ENCODE measurements at places on chromosomes 11 and 22.
A peak's percentile ranks its signal among the peaks of the same experiment; 100 is the strongest.

GRCh38 chr22:24011735-24012068 is 598 bp downstream of the CABIN1 start:
- no peak for DNase-seq

DNA sequence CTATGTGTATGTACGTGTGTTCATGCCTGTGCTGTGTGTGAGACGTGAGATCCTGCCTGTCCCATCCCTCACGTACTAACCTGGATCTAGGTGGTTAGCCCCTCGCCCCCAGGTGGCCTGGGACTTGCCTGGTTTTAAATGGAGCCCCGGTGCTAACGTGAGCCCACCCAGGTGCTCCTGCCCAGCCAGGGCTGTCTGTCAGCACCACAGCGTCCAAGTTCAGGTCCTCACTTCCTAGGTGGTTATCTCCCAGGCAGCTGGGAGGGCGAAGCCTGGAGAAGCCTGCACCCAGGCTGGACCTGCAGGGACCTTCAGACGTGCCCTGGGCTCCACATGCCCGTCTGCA is 86.0 kb downstream of the KCNQ1 start:
- DNase-seq = no peak

GRCh38 chr11:5684646-5685362 is at the start of gene TRIM5:
TRIM5 (minus strand) TSS chr11:5685074; CDS start chr11:5680177, 4,897 bp downstream.
- peak; percentile 91 for DNase-seq

DNA sequence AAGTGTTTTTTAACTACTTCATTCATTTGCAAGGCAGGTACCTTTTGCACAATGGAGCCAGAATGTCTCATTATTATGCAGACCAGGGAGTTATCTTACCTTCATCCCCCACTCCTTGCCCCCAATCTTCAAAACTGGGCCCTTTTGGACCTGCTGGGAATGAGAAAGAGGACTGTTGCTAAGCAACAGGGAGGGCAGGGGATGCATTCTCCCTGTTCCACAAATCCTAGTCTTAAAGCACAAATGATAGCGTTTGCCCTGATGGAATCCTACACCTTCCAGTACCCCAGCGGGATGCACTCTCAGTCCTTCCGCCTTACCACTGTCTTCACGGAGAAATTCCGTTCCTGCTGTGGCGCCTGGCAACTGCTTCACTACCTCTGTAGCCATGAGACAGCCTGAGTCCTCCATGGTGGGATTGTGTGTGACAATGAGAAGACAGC is 4.1 kb upstream of the KCNJ1 start:
- DNase-seq = no peak

DNA sequence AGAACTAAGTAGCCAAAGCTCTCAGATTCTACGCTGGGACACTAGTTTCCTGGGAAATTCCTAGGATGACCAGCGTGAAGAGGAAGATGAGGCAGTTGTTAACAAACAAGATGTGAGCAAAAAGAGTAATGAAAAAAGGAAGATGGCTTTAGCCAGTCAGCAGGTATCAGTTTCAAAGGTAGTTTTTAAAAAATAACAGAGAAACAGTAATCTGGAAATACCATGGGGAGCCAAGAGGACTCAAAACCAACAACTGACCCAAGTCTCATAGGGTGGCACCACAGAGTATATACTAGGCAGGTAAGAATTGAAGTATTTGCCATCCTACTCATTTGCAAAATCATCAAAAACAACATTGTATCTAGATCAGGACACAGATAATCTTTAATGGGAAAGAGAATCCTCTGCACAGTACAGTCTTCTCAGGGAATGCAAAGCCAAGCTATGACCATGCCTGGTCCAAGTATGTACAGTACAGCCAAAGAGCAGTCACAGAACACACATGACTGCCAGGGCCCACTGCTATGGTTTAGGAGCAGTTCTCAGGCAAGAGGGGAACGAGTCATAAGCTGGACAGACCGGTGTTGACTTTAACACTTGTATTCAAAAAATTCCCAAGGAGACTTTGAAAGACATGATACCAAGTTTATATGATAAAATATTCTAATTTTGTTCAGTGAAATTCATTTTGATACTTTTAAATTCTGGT is 20.6 kb downstream of the MSANTD4 start:
- DNase-seq = no peak

- DNase-seq = no peak
These were observed 18.1 kb upstream of the BDNF start for GRCh38 chr11:27718346-27718862.

GRCh38 chr22:26631282-26631681 is 9.5 kb downstream of the CRYBA4 start:
- DNase-seq = no peak

DNA sequence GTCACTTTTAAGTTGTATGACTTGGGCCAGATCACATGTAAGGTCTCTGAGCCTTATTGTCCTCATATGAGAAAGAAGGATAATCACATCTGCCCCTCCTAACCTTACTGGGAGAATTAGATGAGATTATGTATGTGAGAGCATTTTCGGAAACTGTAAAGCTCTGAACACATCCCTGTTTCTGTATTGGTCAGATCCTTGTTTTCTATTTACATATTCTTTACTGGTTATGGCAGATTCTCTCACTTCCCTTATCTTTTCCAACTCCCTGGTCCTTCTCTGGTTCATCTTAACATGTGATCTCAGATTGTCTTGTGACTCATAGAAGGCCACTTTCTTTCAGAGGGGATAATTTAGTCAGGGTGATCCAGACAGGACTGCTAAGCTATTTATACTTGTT is 41.8 kb downstream of the CCDC81 start:
- no peak for DNase-seq

GRCh38 chr11:67022341-67022933 is 497 bp upstream of the SYT12 start:
- DNase-seq = no peak

- no peak for DNase-seq
These were observed 22.7 kb downstream of the LRFN4 start for GRCh38 chr11:66879583-66879982.

DNA sequence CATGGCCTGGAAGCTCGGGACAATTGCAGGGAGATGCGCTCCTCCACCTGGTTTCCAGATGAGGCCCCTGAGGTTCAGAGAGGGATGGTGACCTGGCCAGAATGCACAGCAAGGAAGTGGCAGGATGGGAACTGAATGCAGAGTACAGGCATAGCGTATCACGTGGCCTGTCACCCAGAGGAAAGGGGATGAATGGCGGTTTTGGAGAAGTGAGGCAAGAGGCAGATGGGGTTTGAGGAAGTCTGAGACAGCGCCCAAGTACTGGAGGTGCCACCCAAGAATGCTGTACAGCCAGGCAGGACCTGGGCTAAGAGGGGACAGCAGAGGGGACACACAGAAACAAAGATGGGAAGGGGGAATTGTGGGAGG is 4.9 kb downstream of the RAB3IL1 start:
- peak; percentile 83 for DNase-seq

DNA sequence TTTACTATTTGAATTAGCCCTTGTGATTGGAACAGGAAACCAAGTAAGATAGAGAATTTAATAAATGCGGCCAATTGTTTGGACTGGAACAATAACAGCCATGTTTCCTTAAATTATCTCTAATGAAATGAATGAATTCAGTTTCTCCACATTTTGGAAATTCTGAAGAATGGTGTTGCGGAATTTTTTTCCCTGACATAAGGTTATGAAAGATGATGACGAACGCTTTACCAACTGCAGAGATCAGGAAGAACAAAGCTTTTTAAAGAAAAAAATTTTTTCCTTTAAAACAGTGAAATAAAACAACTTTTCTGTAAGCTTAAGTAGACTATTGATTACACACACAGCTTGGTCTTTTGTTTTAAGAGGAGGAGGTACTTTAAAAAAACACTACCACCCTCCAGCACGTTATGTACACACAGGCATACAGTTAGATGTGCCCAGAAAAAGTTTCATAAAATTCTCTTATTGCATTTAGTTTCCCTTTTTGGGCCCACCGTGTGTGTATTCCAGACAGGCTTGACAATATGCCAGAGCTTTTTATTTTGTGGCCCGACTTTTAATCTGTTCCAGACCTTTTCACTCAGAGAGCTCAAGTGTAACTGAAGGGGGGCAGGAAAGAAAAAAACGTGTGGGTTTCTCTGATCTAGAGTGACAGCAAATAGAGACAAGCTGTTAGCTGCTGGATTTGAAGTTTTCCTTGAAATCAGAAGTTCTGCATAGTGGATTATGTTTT is 77.3 kb downstream of the YAP1 start:
- DNase-seq = no peak

GRCh38 chr11:103086461-103086860 is 5.5 kb downstream of the DCUN1D5 start:
- no peak for DNase-seq

- no peak for DNase-seq
These were observed 863 bp downstream of the YIF1A start for GRCh38 chr11:66287889-66288670.

DNA sequence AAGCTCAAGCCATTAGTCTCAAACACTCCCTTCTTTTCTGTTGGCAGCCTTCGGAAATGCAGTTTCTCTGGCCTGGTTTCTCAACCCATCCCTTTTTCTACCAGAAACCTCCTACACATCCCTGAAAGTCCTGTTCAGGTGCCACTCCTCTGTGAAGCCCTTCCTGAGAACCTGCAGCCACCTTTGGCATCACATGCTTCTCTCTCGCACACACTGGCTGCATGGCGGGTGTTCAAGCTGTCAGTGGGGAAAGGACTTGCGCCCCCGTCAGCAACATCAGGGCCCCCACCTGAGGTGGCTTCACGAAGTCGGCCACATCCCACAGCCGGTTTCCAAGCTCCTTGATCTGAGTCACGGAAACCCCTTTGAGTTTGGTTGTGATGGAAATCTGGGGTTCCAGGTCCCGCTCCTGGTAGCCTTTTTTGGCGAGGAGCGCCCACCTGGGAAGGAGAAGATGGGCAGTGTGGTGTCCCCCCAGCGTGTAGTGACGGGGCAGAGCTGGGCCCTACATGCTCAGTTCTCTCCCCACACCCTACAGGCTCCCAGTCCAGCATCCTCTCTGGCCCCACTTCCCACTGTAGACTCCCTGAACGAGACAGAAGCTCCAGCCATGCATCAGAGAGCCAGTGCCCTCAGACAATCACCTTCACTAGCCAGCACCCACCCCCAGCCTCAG is 1.7 kb upstream of the LRRC74B start:
- DNase-seq = no peak

DNA sequence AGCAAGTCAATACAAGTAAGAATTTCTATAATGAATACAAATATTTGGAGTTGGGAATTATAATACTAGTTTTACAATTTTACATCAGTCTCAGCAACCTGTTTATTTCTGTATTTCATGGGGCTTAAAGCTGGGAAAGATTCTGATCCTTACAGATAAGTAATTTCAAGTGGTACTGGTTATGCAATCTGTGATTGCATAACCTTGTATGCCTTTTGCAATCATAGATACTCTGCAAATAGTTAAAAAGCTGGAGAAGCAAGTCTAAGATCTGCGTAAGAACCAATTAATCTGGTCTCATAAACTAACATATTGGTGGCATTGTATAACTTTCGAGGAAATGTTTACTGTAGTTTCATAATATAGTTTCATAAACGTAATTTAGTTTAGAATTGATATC is 198.3 kb upstream of the PGR start:
- no peak for DNase-seq

DNA sequence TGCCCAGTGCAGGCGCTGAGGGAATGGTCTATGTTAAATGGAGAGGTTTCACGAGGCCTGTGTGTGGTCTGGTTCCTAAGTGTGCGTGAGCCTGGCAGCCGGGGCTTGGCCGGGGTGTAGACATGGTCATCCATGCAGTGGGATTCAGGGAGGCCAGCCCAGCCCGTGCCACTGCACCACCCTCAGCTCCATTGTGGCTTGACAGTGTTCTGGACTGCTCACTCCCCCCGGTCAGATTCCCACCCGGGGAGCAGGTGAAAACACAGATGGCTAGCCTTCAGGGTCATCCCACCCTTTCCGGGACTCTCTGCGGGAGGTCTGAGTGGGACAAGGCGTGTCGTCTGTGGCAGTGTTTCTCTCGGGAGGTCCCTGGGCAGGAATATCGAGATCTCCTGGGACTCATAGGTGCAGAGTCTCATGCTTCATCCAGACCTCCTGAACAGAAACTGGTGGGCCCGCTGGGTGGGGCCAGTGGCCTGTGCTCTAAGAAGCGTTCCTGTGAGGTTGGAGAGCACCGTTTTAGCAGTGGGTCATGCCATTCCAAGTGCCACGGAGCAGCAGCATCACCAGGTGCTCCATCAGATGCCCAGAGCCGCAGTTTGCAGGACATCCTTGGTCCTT is 52.3 kb downstream of the ST14 start:
- DNase-seq = no peak

- no peak for DNase-seq
These were observed 101.4 kb downstream of the SYT9 start for GRCh38 chr11:7353100-7353499.

- DNase-seq = peak; percentile 17
These were observed 495 bp downstream of the GPR137 start for GRCh38 chr11:64285885-64286800.

- no peak for DNase-seq
These were observed 46.7 kb downstream of the IGLL1 start for GRCh38 chr22:23533328-23533762.

DNA sequence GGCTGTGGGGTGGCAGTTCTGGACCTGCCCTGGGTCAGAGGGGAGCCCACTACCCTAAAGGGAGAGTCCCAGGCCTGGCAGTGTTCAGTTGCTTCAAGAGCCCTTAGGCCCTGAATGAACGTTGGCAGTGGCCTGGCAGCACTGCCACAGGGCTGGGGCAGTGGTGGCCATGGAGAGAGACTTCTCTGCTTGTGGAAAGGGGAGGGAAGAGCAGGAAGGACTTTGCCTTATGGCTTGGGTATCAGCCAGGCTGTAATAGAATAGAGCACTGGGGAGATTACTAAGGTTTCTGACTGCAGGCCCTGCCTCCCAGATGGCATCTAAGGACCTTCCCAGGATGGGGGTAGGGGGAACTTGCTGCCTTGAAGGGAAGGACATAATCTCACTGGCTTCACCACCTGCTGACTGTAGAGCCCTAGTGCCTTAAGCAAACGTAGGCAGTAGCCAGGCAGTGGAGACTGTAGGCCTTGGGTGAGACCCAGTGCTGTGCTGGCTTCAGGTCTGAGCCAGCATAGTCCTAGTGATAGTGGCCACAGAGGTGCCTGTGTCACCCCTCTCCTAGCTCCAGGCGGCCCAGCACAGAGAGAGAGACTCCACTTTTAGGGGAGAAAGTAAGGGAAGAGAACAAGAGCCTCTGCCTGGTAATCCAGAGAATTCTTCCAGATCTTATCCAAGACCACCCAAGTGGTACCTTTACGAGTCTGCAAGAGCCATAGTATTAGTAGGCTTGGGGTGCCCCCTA is 27.6 kb downstream of the PLA2G6 start:
- DNase-seq = no peak

- no peak for DNase-seq
These were observed 100.6 kb upstream of the SORL1-AS1 start for GRCh38 chr11:121553389-121553788.

GRCh38 chr22:33806191-33806590 is 114.1 kb downstream of the LARGE1 start:
- DNase-seq = no peak

GRCh38 chr11:19220903-19221724 is 19.3 kb upstream of the CSRP3 start:
- DNase-seq = no peak
